Omental fat pad (tissue), 4 donors: ENCODE measurements at places on chromosomes 4 and X.

DNA sequence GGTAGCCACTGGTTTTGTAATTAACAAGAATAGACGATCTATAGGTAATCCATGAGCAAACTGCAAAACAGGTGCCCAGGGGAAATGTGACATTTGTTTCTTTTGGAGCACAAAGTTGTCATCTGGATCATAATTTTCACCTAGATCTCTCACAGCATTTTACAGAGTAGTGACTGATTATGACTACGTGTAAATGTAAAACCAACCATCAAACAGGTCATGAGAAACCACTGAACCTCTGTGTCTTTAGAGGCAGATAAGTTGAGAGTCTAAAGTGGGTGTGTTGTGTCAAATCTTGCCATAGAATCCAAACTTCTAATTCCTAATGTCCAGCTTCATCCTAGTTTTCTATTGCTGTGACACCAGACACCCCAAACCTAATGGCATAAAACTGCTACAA lies 648.1 kb downstream of the MID1IP1 start:
- no peak for DNase-seq

DNA sequence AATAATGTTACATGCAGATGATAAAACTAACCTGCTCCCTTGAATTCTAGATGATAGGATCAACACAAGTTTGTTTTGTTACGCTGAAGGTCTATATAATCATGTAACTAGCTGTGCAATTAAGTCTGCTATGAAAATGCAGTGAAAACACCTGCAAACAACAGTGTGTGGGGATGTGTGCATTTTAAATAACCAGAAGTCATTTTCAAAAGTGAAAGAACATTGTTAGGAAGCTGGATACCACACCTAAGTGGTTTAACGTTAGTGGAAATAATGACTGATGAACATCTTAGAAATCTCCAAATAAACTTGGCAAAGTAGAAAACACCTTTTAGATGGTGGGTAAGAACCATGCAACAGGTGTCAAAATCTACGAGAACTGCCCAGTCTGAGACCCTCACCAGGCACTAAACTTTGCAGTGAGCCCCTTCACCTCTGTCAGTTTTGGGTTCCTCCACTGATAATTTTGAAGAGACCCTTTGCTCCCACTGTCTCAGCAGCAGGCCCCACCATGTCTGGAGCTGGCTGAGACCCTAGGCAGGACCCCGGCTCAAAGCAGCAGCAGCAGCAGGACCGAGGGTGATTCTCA lies 36.6 kb downstream of the CHST7 start:
- DNase-seq, result no peak

- DNase-seq, result no peak
Measured at GRCh38 chrX:41045960-41046567, 39.2 kb upstream of the USP9X start.

- DNase-seq, result no peak
Measured at GRCh38 chrX:14875624-14876023, 2.4 kb downstream of the MOSPD2 start.

DNA sequence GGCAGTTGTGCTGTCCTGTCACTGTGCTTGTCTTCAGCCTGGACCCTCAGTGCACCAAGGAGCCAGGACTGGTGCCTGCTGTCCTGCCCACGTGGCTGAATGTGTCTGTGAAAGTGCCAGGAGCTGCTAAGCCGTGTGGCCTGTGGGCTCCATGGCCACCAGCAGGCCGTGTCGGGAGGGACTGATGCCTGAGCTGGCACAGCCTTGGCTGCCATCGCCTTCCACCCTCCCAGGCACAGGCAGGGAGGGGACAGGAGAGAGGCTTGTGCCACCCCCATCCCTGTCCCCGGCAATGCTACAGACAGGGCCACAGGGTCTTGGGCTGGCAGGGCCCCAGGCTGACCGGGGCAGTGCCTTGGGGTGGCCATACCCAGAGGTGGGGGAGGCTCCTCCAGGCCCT lies 24.8 kb downstream of the DOK7 start:
- DNase-seq, result no peak

DNA sequence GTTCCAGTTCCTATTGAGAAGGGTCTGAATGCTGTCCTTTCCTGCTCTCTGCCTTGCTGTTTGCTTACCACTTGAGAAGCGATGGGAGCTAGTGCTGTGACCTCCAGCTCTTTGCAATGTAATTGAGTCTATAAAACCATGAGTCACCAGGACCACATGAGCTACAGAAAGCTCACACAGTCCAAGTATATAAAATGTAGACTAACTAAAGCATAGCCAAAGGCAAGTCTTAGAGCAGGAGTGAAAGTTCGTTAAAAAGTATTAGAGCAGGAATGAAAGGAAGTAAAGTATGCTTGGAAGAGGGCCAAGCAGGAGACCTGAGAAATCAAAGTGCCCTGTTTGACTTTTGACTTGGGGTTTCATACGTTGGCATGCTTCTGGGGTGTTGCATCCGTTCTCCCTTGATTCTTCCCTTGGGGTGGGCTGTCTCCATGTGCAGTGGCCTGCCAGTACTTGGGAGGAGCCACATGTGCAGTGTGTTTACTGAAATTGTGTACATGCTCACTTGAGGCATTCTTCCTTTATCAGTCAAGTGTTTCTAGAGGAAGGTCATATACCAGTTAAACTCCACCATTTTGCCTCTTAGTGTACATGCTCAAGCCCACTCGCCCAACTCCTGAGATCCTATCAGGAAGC lies 71.3 kb upstream of the KIT start:
- no peak for DNase-seq

DNA sequence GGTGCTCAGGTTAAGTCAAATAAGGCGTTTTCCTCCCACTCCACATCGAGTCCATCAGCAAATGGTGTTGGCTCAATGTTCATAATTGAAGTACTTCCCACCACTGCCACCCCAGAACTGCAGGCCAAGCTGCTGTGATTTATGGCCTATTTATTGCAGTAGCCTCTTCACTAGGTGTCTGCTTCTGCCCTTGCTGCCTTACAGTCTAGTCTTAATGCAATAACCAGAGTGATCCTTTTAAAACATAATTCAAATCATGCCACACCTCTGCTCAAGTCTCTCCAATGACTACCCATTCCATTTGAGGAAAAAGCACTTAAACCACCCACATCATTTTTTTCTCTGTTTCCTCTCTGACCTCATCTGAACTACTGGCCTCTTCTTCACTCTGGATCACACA lies 220.3 kb downstream of the KCNIP4 start:
- DNase-seq, result no peak

- DNase-seq, result no peak
Measured at GRCh38 chr4:39146211-39146610, 36.1 kb upstream of the WDR19 start.

DNA sequence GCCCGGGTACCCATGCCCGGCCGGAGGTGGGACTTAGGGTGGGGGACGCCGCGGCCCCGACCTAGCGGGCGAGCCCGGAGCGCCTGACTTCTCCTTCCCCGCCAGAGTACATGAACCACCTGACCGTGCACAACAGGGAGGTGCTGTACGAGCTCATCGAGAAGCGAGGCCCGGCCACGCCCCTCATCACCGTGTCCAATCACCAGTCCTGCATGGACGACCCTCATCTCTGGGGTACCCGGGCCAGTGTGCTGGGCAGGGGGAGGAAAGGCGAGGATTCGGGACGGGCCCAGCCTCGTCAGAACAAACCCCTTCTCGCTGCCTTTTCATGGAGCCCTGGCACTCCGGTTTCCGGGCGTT lies 622 bp downstream of the TAFAZZIN start:
- DNase-seq, result no peak

DNA sequence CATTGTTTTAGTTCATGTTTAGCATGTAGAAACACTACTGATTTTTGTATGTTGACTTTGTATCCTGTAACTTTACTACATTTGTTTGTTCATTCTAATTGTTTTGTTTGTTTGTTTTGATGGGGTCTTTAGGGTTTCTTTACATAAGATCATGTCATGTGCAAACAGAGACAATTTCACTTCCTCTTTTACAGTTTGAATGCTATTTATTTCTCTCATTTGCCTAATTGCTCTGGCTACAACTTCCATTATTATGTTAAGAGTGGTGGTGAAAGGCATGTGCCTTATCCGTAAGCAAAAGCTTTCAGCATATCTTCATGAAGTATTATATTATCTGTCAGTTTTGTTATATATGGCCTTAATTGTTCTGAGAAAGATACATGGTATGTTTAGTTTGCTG lies 571.1 kb downstream of the PCDH7 start:
- no peak for DNase-seq

GRCh38 chr4:17580969-17581368 lies 4.0 kb downstream of the LAP3 start:
- DNase-seq, result no peak

- no peak for DNase-seq
Measured at GRCh38 chr4:154719087-154719486, 24.7 kb upstream of the LRAT start.

DNA sequence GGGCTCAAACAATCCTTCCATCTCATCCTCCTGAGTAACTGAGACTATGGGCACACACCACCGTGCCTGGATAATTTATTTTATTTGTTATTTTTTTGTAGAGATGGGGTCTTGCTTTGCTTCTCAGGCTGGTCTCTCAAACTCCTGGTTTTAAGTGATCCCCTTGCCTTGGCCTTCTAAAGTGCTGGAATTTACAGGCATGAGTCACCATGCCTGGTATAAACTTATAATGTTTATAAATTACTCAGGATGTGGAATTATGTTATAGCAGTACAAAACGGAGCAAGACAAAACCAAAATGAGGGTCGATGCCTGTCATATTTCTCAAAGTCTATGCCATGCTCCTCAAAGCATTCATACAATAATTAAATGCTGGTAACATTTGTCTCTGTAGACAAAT lies 29.8 kb upstream of the TEX13C start:
- no peak for DNase-seq

DNA sequence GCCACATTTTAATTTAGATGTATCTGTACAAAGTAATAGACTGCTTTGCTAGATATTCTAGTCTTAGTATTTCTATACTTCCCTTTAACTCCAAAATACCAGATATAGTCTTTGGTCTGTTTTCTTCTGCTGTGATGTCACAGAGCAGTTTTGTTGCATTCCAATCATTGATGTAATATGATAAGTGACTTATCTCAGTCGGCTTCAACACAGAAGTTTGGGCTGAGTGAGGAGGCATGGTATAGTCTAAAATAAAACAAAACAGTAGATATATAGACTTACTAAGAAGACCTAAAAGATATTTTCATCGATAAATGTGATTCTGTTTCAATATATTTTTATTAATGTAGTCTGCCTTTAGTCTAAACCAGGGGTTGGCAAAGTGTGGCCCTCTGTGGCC lies 169.9 kb downstream of the DCK start:
- DNase-seq, result no peak

- no peak for DNase-seq
Measured at GRCh38 chr4:65007841-65008439, 598.7 kb upstream of the TECRL start.

DNA sequence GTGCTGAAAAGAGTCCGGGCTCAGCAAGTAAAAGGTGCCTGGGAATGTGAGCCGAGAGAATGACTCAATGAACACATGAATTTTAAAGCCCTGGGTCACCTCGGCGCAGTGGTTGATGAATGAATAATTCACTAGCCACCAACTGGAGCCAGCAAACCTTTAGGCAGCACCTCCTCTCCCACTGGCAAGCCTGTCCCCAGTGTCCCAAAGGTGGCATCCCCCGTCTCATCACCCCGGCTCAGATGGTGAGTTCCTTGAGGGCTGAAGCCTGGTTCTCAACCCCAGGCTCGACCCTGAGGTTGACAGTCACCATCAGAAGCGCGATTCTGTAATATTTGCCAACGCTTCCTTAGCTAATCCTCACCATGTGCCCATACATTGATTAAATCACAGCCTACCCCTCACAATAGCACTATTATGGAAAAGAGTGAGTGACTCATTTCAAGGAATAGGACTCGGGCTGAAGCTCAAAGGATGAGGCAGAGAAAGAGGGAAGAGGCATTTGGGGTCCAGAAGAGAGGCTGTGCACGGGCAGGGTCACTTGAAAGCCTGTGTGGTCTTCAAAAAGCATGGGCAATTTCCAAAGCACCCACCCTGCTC lies 2.7 kb upstream of the CCNQ start:
- DNase-seq, result no peak

GRCh38 chrX:113330416-113330815 lies 489.8 kb upstream of the AMOT start:
- no peak for DNase-seq

DNA sequence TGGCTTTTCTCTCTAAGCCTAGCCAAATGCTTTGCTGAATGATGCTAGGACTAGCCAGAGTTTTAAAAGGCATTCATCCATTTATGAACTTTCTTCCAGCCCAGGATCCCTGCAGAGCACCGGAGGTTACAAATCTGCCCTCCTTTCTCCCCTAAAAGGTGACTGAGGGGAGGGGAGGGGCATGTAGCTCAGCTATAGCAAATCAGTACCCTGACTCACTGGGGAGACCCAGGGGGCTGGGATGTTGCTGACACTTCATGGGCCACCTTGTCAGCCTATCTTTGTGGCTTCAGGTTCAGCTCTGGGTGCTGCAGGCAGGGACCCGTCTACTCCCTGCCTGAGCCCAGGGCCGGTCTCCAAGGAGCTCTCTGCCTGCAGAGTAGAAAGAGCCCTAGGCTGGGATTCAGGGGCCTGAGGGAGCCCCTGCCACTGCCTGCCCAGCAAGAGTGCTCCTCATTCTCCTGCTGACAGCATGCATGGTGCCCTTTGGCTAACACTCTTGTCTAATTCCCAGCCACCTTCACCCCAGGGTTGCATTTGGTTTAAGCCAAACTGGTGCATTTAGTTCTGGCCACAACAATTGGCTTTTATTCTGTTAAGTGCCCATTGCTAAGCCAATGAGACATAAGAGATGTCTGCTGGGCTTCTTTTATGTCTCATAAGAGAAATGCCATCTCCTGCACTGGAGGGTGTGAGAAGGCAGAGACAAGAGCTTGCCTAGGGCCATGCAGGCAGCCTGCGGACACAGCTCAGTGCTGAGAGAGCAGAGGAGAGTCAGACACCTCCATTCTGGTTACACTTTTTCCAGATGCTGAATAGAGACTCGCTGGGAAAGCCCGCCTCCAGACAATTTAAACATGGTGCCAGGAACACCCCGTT lies 11.9 kb upstream of the UBA6 start:
- DNase-seq, result no peak

GRCh38 chrX:42759881-42760280 lies 18.1 kb downstream of the PPP1R2C start:
- no peak for DNase-seq

GRCh38 chr4:78704981-78705683 lies 71.0 kb upstream of the BMP2K start:
- no peak for DNase-seq

- no peak for DNase-seq
Measured at GRCh38 chr4:18735740-18736268, 714.2 kb upstream of the LCORL start.

GRCh38 chr4:141215030-141215429 lies 5.7 kb upstream of the ZNF330 start:
- no peak for DNase-seq

DNA sequence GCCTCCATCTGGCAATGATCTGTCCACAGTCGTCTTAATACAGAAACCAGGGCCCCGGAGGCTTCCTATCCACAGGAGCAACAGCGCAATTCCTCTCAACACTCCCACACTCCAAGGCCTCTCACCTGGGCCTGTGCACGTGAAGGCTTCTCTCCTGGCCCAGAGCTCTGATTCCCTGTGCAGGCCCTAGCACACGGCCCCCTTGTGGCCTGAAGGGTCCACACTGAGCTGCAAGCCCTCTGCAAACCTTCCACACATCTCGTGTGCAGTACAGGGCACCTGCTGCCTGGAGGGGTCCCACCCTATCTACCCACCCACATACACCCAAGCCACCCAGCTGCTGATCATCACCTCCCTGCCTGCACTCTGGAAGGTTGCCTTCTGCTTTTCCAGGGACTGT lies 150.1 kb upstream of the NUDT10 start:
- DNase-seq, result no peak
